ENCODE measurements at places on chromosomes 6 and 20. TPM values are rescaled to one million over a fixed set of nuclear protein-coding genes. Genes with fewer than 3 reads are reported as not detected.

MYB gene
- total RNA-seq = 0.52 TPM

MMP24 gene
- 26.3 TPM for total RNA-seq

EEF1A2 gene
- total RNA-seq = 154 TPM

RMND1 gene
- 15.0 TPM for total RNA-seq

GABRR1 gene
- not detected for total RNA-seq

Data from A549 treated with ZK216348 at 1 μM for 4 hours (cell line).